AG09309 (cell line): ENCODE measurements at places on chromosomes 13 and 19.

GRCh38 chr19:42068361-42068755 lies 1.6 kb downstream of the GRIK5 start:
- no peak for DNase-seq

DNA sequence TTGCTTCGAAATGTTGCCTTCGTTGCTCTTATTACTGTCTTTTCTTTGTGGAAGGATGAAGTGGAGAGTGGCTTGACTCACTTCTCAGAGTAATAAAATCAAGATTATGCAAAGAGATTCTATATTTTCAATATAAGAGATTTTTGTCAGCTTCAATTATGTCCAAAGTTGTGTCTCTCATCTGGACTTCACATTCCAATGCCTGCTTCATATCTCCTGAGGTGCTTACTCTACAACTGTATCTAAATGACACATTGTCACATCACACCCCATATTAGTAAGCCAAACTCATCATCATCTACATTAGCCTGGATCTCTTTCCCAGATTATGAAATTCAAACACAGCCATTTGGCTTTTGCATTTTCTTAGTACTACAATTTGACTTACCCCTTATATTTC lies 409.4 kb downstream of the DACH1 start:
- no peak for DNase-seq

- DNase-seq, result no peak
Measured at GRCh38 chr19:35438096-35438495, 10.0 kb upstream of the FFAR2 start.

DNA sequence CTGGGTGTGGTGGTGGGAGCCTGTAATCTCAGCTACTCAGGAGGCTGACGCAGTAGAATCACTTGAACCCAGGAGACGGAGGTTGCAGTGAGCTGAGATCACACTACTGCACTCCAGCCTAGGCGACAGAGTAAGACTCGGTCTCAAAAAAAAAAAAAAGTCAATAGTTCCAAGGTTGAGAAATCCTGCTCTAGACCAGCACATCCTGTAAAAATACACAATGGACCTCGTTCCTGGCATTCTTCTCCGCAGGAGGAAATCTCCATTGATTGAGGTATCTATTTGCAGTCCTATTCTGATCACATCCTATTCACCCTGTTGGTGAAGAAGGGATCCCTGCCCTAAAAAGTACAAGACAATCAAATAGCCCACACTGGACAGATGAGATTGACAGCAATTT lies 15.2 kb downstream of the ZFP14 start:
- DNase-seq, result no peak

DNA sequence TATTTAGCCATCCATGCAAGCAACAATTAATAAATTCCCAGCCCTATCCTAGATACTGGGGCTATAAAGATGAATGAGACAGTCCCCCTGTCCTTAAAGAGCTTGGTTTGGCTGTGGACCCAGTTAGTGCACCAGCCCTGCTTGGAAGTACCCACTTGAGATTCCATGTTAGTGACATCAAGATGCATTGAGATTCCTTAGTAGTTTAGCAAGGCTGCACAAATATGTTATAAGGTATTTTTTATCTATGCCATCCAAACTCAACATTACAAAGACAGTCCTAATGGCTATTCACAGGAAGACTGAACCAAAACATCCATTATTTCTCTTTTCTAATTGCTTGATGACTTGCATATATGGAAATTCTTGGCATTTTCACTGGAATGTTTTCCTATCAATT lies 48.8 kb upstream of the RAP2A start:
- no peak for DNase-seq

GRCh38 chr19:51803967-51804366 lies 9.0 kb downstream of the FPR3 start:
- DNase-seq, result no peak

GRCh38 chr13:25876247-25876646 lies 175.6 kb downstream of the SHISA2 start:
- no peak for DNase-seq

GRCh38 chr19:277581-278165 lies 13.5 kb downstream of the PLPP2 start:
- DNase-seq, result no peak

DNA sequence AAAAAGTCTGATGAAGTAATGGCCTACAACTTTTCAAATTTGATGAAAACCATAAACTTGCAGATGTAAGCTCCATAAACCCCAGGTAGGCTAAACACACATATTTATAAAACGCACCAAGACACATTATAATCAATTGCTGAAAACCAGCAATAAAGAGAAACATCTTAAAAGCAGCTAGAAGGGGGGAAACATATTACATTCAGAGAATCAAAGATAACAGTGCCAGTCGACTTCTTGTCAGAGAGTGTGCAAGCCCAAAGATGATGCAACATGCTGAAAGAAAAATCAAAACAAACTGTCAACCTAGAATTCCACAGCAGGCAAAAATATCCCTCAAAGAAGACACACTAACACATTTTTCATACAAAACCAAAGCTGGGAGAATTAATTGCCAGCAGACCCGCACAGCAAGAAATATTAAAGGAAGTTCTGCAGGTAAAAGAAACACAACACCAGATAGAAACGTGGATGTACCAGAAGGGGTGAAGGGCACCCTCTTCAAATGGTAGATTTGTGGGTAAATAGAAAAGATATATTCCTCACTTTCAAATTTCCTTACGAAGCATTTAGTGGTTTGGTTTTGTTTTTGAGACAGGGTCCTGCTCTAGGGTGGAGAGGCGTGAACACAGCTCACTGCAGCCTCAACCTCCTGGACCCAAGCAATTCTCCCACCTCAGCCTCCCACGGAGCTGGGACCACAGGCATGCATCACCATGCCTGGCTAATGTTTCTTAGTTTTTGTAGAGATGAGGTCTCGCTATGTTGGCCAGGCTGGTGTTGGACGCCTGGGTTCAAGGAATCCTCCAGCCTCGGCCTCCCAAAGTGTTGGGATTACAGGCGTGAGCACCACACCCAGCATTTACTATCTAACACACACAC lies 16.5 kb upstream of the ATP1A3 start:
- peak; percentile 55 for DNase-seq

GRCh38 chr13:49549289-49549688 lies 36.1 kb downstream of the RCBTB1 start:
- no peak for DNase-seq

GRCh38 chr13:40328091-40328490 lies 338.4 kb downstream of the FOXO1 start:
- DNase-seq, result no peak
